ENCODE measurements at places on chromosomes 2 and 18. TPM values are rescaled to one million over a fixed set of nuclear protein-coding genes. Genes with fewer than 3 reads are reported as not detected.

HOXD1 gene
- total RNA-seq = 0.40 TPM

RAD51AP2 gene
- not detected for total RNA-seq

POTEF gene
- not detected for total RNA-seq

SNX17 gene
- 105 TPM for total RNA-seq

LYG2 gene
- total RNA-seq = not detected

CFAP65 gene
- total RNA-seq = 0.29 TPM

PLGLB1 gene
- 6.3 TPM for total RNA-seq

PCARE gene
- not detected for total RNA-seq

NCL gene
- 263 TPM for total RNA-seq

KCNK3 gene
- 9.1 TPM for total RNA-seq

DUSP11 gene
- total RNA-seq = 18.2 TPM

PARD3B gene
- total RNA-seq = 28.0 TPM

CGREF1 gene
- total RNA-seq = 1.1 TPM

CYP27A1 gene
- 20.4 TPM for total RNA-seq

DCC gene
- total RNA-seq = not detected

Data from mucosa of gallbladder (tissue), 1 donor.